ENCODE measurements at places on chromosomes 6 and 20.
A peak's percentile ranks its signal among the peaks of the same experiment; 100 is the strongest.

GRCh38 chr6:20377623-20378265 is 23.9 kb upstream of the E2F3 start:
- peak; percentile 2 for DNase-seq

DNA sequence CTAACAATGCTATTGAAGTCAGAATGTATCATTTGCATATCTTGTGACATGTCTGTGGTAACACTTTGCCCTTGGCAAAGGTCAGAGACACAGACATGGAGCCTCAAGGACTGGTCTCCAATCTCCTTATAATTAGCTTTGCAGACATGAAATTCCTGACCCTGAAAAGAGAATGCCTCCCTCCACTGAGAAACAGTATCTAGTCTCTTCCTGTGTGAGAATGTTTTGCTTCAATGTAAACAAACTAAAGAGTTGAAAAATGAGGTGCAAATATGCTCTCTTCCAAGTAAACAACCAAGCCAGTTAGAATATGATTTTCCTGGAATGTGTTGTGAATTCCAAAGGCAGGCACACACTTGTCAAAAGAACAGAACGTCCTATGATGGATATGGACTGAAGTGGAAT is 407.1 kb upstream of the MARCKS start:
- DNase-seq = no peak

- DNase-seq = no peak
Measured at GRCh38 chr6:123448306-123448884, 188.4 kb downstream of the TRDN start.

GRCh38 chr20:63553251-63553932 is 567 bp upstream of the FNDC11 start:
- DNase-seq = no peak

DNA sequence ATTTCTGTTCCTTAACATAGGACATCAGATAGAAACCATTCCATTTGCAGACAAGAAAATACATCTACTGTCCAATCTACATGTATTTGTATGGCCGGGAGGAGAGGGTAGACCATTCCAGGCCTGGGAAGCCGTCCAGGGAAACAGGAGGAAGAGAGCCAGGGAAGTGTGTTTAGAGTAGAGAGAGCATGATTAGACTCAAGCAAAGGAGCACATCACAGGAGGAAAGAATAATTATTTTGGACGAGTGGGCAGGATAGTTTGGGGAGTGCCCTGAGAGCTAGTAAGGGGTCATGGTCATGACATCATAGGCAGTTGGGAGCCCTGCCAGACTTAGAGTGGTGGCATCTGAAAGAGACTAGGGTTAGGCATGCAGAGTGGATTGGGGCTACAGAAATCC is 250.0 kb downstream of the HIVEP2 start:
- no peak for DNase-seq

DNA sequence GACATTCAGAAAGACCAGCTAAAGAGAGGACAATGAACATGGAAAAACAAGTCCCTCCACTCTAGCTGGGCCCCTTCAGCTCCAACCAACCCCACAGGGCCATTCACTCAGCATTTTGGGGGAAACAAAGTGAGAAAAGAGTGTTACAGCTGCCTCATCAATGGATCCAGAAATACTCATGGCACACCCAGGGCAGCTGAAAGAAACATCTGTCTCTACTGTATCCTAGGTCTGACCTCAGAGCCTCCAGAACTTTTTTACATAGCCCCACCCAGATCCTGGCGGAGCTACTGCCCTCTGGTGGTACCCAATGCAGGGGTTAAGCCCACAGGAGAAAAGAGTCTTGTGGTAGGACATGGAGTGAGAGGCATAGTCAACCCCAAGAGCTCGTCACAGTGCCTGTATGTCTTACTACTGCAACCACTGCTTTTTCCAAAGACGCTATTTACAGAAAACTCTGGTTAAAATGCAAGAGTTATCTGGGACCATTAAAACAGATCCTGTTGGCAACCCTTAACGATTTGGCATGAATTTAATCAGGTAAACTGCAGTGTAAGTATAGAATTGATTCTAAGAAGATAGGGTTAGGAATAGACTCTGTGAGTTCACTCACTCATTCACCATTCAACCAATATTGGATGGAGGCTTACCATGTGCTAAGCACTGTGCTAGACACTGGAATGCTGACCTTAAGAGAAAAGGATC is 37.4 kb upstream of the FAM83C start:
- no peak for DNase-seq

DNA sequence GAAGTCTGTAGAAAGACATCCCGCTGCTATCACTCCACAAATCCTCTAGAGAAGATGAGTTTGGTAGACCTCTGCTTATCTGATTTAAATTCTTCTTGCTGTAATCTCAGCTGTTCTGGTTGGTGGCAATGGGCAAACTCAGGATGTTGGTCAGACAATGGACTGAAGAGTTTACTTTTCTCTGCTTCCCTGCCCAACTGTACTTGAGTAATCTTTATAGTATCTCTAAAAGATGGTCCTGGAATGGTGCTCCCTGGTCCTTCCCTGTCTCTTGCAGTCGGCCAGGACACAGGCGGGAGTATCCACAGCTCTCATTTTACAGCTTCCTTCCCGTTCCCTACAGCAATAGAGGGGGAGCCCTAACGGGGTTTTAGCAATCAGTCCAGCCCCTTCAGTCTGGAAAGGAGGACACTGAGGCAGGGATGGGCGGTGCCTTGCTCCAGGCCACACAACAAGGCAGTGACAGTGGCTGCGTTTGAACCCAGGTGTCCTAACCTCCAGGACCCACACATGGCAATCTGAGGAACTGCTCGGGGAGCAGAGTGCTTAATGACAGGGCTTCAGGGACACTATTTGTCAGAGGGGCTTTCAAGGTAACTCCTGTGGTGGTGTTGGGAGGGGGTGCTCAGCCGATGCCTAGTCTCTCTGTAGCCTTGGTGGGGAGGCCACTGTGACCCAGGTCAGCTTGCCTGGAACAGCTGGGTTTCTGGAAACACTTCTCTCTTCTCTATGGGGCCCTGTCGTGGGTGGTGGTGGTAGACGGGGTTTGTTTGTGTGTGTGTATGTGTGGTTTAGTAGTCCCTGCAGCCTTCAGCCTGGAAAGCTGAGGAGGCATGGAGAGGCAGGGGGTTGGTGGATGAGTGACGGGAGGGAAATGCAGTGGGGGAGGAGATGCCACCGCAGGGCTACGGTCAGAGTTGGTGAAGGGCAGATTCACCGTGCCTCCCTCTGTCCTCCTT is 9.5 kb upstream of the VEGFA start:
- DNase-seq = no peak

- DNase-seq = no peak
Measured at GRCh38 chr6:161727083-161727833, 453.4 kb upstream of the AGPAT4 start.

GRCh38 chr6:291697-292505 is at the start of gene DUSP22:
DUSP22 (plus strand) TSS chr6:292487; CDS start chr6:292540, 53 bp downstream.
- DNase-seq = no peak

DNA sequence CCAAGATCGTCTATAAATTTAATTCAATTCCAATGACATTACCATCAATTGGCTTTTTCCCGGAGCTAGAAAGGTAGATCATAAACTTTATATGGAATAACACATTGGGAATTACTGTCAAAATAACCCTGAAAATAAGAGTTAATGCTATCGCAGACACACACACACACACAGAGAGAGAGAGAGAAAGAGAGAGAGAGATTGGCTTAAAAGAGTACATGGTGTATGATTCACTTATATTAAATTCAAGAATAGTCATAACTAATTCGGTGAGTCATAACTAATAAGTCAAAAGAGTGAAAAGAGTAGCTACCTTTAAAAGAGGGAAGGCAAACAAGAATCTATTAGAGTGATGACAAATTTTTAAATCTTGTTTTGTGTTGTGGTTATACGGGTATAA is 425.5 kb downstream of the TBC1D32 start:
- no peak for DNase-seq

- no peak for DNase-seq
Measured at GRCh38 chr6:121210943-121211342, 123.3 kb downstream of the TBC1D32 start.

GRCh38 chr20:47358039-47358671 is 1.7 kb upstream of the ZMYND8 start:
- no peak for DNase-seq

GRCh38 chr20:59205044-59205443 is 41.4 kb downstream of the ZNF831 start:
- DNase-seq = no peak

DNA sequence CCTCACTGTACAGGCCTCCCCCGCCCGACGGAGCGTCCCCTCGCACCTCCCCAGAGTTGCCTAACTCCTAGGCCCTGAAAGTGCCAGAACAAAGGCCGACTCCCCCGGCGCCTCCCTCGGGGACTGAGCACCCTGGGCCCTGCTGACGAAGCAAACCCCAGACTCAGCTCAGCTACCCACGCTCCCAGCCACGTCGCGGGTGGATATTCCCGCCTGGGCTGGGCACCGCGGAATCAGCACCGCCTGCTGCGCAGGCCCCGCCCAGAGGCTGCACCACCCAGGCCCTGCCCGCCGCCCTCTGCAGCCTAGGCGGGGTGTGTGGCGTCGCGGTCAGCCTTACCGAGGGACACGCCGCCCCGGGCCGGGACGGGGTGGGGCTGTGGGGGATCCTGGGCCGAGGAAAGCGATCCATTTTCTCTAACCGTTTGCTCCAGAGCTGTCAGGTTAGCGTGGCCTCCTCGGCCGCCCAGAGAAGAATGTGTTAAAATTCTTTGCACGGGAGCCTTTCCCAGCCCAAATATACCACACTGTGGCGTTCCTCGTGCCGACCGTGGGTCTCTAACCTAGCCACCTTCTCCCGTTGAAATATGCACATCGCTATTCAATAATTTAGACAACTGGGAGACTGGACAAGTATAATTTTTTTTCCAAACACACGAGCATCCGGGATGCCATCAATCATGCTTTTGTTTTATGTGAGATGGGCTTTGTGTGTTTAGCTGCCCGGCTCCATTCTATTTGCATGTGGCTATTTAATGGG is 31.4 kb downstream of the TFAP2A start:
- DNase-seq = no peak

- DNase-seq = no peak
Measured at GRCh38 chr6:149729824-149730223, 11.9 kb upstream of the LATS1 start.

GRCh38 chr20:44962483-44962882 is 2.3 kb upstream of the TOMM34 start:
- DNase-seq = no peak

DNA sequence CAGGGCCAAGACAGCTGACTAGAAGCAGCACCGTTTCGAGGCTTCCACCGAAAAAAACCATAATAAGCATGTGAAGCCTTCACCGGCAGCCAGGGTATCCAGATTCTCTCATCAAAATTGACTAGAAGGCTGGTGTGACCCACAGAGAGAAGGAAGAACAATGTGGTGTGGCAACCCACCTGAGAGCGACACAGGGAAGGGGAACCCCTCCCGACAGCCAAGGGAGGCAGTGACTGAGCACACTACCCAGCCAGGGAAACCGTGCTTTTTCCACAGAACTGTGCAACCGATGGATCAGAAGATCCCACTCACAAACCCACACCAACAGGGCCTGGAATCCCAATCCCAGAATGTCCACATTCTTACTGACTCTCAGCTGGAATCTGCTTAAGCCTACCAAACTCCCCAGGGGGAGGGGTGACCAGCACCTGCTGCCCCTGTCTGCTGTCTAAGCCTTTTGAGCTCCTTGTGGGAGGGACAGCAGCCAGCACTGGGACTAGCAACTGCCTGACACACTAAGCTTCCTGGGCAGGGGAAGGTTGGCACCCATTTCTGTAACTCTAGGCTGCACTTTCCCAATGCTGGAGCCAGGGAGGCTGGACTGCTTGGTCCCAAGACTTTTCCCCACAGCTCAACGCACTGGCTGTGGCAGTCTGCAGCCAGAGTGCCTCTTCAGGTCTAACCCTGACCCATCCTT is 231.9 kb upstream of the FAM83B start:
- DNase-seq = no peak

- no peak for DNase-seq
Measured at GRCh38 chr20:64160526-64161355, 3.5 kb upstream of the MYT1 start.

- DNase-seq = no peak
Measured at GRCh38 chr6:167428664-167429333, 103.9 kb downstream of the TTLL2 start.

DNA sequence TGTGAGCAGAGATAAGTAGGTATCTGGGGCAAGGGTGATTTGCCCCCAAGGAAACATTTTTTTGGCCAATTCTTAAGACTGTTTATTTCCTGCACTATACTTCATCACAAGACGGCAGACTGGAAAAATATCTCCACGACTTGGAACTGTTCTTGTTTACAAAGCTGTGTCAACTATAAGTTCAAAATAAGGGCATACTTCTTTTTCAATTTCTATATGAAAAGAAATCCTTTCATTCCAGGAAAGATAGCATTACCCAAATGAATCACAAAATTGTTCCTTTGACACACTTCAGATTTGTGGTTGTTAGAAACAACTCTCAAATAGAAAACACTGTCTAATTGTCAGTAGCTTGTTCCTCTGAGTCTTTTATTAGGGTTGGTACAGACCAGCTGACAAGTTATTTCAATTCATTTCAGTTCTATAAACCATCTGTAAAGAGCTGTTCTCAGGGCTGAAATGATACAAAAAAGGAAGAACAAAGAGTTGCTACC is 212.9 kb upstream of the PRDM1 start:
- no peak for DNase-seq

DNA sequence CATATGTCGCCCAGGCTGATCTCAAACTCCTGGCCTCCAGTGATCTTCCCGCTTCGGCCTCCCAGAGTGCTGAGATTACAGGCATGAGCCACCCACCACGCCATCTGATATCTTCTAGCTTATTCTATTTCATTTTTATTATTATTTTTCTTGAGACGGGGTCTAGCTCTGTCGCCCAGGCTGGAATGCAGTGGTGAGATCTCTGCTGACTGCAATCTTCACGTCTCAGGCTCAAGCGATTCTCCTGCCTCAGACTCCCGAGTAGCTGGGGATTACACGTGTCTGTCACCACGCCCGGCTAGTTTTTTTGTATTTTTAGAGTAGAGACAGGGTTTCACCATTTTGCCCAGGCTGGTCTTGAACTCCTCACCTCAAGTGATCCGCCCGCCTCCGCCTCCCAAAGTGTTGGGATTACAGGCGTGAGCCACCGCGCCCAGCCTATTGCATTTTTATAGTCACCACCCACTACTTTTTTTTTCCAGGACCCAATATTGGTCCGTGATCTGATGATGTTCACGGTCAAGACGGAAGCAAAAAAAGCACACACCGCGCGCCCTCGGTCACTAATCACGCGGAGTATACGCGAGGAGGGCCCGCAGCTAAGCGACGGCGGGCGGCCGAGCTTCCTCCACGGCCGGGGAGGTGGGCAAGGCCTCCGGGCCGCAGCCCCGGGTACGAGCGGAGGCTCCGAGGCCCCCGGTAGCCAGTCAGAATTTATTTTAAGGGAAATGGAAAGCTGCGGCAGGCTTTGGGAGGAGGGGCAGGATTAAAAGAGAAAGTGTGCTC is 1.1 kb upstream of the LSM14B start:
- DNase-seq = no peak
